Breast epithelium (tissue), 4 donors: ENCODE measurements at places on chromosomes 13 and 19. TPM values are rescaled to one million over a fixed set of nuclear protein-coding genes. Genes with fewer than 3 reads are reported as not detected.

NKG7 gene
- not detected for total RNA-seq

UBL3 gene
- 32.4 TPM for total RNA-seq

FRY gene
- 41.0 TPM for total RNA-seq

SLC1A6 gene
- not detected for total RNA-seq

FCAR gene
- total RNA-seq, result 1.3 TPM

SMIM17 gene
- 0.33 TPM for total RNA-seq

- no peak for DNase-seq
These were observed 67.4 kb upstream of the UBAC2 start for GRCh38 chr13:99133230-99133629.

DNA sequence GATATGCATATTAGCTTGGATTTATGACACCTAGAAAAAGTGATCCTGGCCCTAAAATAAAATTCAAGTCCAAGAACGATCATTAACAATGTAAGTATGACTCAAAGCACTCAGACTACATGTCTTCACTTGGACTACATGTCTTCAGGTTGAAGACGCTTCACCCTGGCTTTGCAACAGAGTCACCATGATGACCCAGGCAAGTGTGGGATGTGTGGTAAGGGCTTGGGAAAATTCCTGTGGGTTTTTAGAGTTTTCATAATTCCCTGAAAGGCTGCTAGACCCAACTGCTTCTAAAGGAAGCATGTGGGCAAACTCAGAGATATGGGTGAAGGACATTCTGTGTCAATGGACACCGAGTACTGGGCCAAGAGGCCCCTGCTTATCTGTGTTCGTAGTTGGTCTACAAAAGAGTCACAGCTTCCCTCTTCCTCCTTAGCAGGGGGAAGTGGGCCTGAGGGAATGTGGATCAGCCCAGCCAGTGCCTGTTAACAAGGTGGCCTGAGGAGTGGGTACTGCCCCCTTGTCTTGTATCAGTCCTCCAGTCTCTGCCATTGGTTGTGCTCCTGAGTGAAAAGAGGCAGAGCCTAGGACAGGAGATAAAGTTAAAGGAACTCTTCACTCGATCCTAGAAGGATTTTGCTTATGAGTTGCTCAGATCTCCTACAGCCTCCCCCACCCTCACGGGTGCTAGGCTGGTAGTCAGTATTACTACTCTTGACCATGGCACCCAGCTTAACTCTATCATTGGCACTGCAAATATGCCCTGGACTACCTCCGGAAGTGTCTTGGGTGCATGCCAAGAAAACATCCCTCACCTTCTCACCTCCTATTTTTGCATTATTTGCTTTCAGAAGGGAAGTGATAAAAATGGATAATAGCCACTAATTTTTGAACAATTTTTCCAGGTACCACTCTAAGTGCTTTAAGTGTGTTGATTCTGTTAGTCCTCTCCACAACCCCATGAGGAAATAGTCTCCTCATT, 406.3 kb downstream of the COG6 start:
- DNase-seq, result no peak

- DNase-seq, result no peak
These were observed 40.9 kb downstream of the GSX1 start for GRCh38 chr13:27833206-27833605.

DNA sequence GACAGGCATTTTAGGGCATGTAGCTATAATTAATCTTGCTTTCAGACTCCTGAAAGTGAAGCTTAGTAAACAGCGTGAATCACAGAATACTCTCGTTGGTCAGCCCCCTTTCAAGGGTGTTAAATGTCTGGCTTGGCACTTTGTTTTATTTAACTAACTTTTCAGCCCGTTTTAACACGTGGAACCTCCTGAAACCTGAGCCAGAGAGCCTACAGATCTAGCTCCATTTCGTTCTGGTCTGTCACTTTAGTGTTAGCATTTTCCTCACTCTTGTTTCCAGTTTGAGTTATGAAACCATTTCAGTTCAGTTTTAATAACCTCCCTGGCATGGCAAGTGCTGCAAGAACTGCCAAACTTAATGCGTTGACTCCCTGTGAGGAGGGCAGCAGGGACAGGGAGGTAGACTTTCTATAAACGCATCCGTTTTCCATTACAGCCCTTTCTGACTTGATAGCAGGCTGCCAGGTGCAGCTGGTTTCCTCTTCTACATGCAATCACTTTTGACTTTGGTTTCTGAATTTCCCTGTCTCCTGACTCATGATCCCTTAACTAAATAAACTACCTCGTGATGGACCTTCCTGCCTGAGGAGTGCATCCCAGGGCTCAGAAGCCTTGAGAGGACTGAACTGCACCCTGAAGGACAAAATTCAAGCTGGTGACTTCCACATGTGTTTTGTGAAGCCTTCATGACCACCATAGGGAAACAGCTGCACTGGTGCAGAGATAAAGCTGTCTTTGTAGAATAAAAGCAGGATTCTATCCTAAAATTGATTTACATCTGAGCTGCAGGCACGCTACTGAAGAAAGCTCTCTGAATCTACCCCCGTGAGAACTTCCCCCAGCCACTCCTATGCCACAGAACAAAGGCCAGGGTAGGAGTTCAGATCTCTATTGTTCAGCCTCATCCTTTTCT, 192.6 kb downstream of the DLEU7 start:
- no peak for DNase-seq

DNA sequence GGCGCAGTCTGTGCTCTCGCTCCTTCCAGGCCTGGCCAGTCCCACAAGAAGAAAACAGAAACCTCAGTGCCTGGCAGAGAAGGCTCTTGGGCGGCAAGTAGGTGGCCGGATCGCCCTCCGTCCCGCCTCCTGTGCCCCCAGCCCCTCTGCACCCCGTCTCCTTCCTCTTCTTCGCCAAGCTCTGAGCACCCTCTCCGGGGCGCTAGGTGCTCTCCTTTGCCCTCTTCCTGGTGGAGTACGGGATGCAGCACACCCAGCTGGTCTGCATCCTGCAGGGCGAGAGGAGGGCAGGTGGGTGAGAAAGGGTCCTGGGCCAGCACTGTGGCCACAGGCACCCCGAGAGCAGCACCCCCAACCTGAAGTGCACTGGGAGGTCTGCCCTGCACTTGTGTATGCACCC, 17.3 kb downstream of the C13orf46 start:
- no peak for DNase-seq

DNA sequence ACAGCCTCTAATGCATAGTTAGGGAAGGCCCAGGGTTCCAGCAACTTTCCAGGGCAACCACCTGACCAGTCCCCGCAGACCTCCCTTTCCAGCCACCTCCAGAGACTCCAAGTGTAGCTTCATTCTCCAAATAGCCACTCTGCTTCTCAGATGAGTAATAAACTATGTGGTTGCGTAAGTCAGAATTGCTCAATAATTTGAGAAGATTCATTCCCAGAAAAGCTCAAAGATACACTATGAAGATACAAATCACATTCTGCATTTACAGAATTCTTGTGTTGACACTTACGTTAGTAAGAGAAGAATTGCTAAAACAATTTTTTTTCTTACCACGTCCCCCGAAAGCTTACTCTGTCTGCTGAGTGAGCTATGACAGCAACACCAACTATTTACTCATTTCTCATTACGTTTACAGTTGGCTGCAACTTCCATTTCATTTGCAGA, 8.2 kb upstream of the LATS2 start:
- DNase-seq, result no peak
